Urinary bladder (tissue), 4 donors: ENCODE measurements at places on chromosomes 2 and 18. TPM values are rescaled to one million over a fixed set of nuclear protein-coding genes. Genes with fewer than 3 reads are reported as not detected.

DNA sequence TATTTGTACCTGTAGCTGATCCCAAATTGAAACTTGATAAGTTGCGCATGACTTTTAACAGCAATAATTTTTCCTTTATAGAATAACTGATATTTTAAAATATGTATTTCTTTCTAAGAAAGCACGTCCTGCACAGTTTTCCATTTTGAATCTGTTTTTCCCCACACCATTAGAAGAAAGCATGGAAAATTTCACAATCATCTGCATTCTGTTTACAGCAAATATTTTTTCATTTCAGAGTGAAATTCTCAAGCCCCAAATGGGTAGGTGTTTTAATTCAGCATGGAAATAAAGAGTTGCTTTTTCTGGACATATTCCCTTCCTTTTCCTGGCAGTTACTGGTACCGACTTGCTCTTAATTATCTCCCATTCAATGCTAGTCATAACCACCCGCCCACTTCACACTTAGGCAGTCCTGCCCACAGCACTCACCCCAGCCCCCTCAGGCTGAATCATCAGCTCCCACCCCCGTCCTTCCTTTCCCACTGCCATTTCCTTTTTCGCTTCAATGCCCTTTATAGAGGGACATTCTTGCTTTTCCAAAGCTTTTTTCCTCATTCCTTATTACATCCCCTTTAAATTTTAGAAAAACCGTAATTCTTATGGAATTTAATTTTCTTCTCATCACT, 89.2 kb upstream of the GLS start:
- no peak for DNase-seq

GRCh38 chr2:177471990-177472389, 79.4 kb downstream of the AGPS start:
- no peak for DNase-seq

DNA sequence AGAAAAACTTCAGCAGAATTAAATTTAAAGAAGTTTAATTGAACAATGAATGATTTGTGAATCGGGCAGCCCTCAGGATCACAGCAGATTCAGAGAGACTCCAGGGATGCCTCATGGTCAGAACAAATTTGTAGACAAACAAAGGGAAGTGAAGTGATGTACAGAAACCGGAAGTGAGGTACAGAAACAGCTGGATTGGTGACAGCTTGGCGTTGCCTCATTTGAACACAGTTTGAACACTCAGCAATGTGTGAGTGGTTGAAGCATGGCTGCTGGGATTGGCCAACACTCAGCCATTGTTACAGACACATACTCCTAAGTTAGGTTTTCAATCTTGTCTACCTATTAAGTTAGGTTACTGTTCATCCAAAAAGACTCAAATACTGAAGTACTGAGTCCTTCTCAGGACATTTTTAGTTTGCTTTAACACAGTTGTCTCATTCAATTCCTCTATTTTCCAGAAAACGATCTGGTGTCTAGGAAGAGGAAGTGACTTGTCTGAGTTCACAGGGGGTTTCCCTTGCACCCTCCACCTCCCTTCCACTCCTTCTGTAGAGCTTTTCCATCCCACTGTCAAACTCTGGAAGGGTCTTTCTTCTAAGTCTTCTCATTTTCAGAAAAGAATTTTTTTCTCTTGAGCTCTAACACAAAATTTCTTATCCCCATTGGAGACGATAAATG, 137.9 kb downstream of the SLC4A3 start:
- DNase-seq, result no peak

DNA sequence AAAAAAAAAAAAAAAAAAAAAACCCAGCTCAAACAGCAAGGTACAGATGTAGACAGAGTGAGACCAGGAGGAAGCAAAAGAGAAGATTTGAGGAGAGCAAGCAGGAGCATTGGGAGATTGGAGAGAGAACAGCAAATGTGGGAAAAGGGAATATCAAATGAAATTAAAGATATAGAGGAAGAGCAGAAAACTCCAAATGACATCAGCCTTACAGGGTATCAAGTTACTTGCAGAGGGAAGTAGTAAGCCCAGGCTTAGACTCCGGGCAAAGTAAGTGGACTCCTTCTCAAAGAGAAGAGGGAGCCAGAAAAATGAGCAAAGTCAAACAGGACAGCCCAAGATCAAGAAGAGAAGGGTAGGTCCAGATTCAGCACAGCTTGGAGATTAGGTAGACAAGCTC, 93.3 kb upstream of the PPP1CB start:
- DNase-seq, result no peak

DNA sequence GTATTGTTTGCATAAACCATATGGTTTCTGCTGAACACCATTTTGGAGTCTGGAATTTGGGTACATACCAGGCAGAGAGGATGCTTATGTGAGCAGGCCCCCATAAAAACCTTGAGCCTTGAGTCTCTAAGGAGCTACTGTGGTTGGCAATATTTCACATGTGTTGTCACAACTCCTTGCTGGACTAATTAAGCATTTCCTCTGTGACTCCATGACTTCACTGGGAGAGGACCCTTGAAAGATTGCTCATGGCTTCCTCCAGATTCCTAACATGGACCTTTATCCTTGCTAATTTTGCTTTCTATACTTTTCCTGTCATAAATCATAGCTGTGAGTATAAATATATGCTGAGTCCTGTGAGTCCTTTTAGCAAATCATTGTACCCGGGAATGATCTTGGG, 7.6 kb upstream of the COQ10B start:
- no peak for DNase-seq

DNA sequence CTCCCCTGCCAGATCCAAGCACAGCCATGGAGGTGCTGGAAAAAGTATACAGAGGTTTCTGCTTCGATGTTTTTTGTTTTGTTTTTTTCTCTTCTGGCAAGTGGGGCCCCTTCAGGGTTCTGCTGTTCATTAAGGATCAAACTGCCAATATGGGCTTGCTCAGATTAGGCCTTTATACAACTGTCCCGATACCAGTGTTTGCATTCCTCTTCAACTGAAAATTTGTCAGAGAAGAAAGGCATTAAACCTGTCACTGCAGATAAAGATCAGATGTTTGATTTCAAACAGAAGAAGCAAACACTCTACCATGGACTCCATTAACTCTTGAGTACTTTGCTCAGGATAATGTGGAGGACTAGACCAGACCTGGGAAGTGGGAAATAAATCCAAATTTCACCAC, 396.0 kb upstream of the SMIM21 start:
- peak; percentile 29 for DNase-seq

DNA sequence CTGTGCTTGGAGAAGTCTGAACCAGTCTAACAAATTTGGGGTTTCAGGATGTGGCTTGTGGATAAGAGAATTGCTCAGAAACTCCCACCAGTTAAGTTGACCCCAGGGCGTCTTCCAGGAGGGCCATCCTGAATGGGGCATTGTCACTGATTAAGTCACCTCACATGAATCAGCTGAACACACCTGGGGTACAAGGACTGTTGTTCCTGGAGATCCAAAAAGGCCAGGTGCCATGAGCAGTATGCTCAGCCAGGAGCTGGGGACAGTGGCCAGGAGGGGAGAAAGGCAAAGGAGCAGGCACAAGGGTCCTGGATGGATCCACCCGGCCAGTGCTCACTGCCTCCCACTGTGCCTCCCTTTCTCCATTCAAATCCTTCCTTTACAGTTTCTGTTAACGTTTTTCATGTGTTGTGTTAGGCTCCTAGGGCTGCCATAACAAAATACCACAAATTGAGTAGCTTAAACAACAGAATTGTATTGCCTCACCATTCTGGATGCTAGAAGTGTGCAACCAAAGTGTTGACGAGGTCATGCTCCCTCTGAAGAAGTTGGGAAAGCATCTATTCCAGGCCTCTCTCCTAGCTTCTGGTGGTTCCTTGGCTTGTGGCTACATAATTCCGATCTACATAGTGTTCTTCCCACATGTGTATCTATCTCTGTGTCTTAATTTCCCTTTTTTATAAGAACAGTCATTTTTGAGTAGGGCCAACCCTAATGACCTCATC, 33.4 kb downstream of the TRABD2A start:
- DNase-seq, result no peak

- DNase-seq, result no peak
These were observed 375.2 kb downstream of the ARHGAP15 start for GRCh38 chr2:143504397-143504796.

- no peak for DNase-seq
These were observed 195.5 kb upstream of the APCDD1 start for GRCh38 chr18:10258836-10259474.

DNA sequence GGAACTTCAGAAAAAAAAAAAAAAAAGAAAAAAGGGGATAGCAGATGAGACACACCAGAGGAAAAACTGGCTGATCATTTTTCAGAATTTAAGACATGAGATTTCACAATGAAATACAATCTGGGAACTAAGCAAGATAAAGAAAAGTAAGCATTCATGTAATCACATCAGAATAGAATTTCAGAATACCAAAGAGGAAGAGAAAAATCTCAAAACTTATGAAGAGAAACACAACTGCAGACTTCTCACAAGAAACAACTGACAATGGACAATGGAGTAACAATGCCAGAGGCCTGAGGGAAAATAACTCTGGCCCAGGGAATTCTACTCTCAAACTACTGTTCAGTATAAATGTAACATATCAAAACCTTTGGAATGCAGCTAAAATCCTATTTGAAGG, 13.2 kb upstream of the RRM2 start:
- DNase-seq, result no peak

GRCh38 chr2:50026236-50026635, 871.9 kb upstream of the FSHR start:
- DNase-seq, result no peak

CTLA4 gene
- polyA plus RNA-seq, result 0.25 TPM

TMEM17 gene
- polyA plus RNA-seq, result 1.6 TPM

IWS1 gene
- polyA plus RNA-seq, result 29.9 TPM

DTNA gene
- polyA plus RNA-seq, result 119 TPM

STARD6 gene
- not detected for polyA plus RNA-seq

PSD4 gene
- 6.3 TPM for polyA plus RNA-seq

LINC00305 gene
- polyA plus RNA-seq, result not detected
